Right ventricle myocardium inferior (tissue), 1 donor: ENCODE measurements at places on chromosomes 16 and 17. TPM values are rescaled to one million over a fixed set of nuclear protein-coding genes. Genes with fewer than 3 reads are reported as not detected.

SRL gene
- 419 TPM for total RNA-seq

SOX9 gene
- 13.8 TPM for total RNA-seq

PMM2 gene
- 15.9 TPM for total RNA-seq

CDRT15 gene
- total RNA-seq = not detected

XYLT1 gene
- 1.8 TPM for total RNA-seq
